ENCODE measurements at places on chromosomes 12 and 14.
A peak's percentile ranks its signal among the peaks of the same experiment; 100 is the strongest.

GRCh38 chr14:69625299-69626131 lies 14.1 kb downstream of the SUSD6 start:
- no peak for DNase-seq

DNA sequence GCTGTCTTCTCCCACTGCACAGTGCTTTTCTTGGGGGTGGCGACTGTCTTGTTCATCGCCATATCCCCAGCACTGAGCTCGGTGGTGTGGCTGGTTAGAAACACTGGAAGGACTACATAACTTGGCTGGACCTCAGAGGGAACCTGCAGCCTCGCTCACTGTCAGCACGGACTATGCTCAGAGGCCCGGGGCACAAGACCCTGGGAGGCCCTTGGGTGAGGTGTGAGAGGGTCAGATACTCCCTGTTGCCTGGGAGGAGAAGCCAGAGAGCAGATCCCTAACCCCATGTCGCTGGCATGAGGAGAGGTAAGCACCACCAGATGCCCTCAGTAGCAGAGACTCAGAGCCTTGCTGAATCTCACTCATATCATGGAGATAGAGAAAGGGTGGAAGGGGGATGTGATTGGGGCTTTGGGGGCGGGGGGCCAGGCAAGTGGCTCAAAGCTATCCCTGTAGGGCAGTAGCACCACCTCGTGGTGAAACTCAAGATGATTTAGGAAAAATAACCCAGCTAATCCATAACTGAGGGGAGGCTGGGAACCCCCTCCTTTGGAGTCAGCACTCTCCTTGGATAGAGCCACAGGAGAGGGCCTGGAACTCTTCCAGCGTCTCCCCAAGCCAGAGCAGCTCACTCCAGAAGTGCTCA lies 18.7 kb upstream of the HDAC7 start:
- no peak for DNase-seq

DNA sequence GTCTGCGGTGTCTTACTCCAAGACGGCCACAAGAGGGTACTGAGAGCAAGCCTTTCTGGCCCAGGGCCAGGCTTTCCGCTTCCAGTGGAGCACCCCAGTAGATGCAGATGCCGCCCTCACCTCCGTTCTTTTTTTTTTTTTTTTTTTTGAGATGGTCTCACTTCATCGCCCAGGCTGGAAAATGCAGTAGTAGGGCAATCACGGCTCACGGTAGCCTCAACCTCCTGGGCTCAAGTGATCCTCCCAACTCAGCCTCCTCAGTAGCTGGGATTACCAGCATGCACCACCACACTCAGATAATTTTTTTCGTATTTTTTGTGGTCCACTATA lies 5.6 kb upstream of the LBHD2 start:
- DNase-seq = peak; percentile 76

DNA sequence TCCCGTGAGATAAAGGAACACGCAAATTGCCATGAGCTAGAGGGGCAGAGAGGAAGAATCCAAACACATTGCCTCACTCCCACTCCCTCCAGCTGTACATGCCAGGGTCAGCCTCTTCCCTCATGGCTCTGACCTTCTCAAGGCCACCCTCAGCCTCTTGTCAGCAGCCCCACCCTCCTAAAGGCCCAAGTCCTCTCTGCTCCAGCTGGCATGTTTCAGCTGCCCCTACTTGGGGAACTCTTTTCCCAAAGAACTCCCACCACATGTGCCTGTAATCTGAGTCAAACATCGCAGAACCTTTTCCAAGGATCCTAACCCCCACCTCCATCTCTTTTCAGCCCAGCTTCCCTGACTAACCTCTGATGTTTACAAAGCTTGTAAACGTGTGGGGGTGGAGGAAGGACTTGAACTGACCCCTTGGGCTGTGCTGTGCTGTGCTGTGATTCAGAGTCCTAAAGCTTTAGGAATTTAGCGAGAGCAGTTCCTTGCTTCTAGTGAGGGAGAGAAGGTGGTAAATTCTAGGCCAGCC lies 7.3 kb upstream of the CACNB3 start:
- DNase-seq = no peak

DNA sequence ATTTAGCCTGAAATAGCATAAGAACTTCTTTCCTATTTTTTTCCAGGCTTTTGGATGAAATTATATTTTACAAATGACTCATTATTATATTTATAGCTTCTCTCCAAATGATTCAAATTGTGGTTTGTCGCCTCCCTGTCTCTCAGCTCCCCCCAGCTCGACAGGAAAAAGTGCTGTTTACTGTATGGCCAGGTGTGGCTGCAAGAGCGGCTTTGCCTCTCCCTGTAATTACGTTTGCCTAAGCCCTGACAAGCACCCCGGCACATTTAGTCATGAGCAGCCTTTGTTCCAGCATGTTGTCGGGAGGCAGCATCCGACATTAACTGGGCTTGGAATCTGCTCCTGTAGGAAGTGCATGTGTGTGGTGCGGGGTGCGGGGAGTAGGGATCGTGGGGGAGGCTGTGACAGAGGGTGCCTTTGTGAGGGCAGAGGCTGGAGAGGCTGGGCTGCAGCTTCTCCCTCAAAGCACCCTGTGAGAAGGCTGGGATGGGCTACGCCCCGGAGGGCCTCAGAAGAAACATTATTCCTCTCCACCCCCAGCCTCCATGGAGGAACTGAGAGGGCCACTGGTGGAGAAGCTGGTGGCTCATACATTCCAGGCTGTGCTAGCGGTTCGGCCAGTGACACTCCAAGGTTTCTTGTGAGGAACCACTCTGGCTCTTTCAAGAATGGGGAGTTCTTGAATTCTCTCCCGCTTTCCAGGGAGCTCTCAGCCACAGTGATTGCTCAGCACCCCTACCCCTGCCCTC lies 42.1 kb upstream of the CTDSP2 start:
- DNase-seq = peak; percentile 84

- DNase-seq = no peak
Measured at GRCh38 chr12:111312708-111313107, 56.2 kb downstream of the PHETA1 start.

Measured in NCI-H187 (cell line).